ENCODE measurements at places on chromosomes 13 and 19.

DNA sequence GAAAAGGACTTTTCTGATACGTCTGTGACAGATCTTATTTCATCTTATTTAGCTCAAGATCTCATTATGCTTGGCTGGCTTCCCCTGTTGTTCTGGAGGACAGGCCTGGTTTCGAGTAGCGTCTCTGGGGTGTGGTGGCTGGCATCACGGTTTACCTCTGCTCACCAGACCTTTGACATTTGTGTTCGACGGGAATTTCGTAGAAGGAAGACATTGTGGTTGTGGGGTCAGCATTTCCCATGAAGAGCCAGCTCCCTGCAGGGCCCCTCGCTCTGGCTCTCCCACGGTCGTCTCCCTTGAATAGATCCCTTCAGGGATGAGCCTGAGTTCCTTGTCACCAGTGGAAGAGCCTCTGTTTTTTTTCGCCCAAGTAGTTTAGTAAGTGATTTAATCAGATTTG is 78.6 kb upstream of the TEX29 start:
- DNase-seq: no peak

- DNase-seq: no peak
These were observed 1.5 kb downstream of the ZNF576 start for GRCh38 chr19:43597876-43598275.

DNA sequence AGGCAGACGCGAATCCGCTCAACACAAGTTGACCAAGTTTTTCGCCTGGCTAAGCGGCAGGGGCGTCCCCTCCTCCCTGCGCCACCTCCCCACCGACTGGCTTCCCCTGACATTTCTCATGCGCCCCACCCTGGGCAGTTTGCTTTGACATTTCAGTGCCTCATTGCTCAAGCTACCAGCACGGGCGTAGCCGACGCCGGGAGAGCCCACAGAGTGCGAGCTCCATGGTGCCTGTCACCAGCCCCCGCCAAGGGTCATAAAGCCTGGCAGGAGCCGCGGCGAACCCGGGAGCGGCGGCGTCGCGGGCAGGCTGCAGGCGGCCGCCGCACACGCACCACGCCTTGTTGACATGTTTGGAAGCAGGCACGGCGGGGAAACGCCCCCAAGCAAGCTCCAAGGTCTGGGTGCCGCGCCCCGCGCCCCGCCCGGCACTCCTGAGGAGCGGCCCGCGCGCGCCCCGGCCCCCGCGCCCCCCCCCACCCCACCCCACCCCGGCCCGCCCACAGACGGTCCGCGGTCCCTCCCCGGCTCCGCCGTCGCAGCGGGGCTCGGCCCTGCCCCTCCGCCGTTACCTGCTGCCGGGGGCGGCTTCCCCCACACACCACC is 601 bp downstream of the FBXL3 start:
- peak; percentile 70 for DNase-seq

GRCh38 chr13:24149246-24150032 is 11.1 kb upstream of the SPATA13 start:
- DNase-seq: no peak

DNA sequence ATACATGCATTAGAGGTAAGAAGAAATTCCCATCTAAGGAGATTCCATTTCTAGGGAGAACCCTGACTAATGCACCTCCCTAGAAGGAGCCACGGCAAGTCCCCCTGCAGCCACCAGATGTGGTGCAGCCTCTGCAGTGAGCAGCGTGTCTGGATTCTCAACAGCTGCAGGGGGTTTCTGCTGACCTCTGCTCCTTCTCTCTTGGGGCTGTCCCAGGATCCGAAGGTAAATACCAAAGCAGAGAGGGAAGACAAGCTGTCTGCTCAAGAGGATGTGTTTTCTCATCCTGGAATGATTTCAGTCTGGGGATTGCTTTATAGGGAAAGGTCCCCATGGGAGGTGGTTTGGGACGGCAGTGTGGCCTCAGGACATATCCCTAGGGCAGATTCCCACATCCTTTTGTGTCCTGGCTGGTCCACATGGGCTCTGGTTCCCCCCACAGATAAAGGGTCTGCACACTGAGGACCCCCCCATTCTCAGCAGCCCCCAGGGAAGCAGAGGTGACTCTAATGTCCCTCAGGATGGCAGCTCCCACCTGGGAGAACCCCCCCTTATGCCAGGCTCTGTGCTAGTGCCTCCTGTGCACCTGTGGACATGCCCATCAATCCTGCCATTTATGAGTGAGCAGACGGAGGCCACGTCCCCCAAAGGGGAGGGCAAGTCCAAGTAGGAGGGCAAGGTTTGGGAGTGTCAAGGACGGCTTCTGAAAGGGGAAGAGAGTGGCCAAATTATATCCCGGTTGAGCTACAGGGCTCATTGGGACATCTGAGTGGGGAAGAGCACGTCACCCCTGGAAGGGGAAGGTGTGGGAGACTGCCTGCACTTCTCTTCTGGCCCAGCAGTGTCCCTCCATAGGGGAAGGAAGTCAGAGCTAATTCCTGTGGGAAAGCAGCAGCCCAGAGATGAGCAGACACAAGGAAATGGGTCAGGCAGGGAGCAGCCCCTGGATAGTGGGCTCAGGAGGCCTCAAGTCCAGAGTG is 10.2 kb upstream of the OR10H5 start:
- DNase-seq: no peak
